GDM1 (cell line): ENCODE measurements at places on chromosomes 11 and 22.

- no peak for DNase-seq
Measured at GRCh38 chr11:67510023-67510345, 2.0 kb upstream of the CDK2AP2 start.

GRCh38 chr11:85628771-85629341, 463 bp downstream of the TMEM126B start:
- DNase-seq = no peak

DNA sequence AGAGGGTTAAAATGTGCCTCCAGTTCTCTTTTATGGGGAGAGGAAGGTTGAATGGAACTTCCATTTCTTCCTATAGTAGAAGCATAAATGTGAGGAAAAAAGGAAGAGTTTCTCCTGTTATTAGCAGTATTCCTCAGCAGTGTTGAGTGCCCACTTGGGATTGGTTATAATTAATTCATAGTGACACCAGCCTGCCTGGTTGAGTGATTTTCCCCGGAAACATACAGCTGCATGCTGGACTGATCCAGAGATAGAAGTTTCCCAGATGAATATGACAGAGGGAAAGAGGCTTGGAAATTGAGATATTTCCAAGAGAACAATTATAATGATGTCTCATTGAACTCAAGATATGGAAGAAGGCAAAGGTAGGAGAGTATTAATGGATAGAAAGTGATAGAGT, 28.3 kb downstream of the RAB39A start:
- no peak for DNase-seq

- DNase-seq = peak; percentile 9
Measured at GRCh38 chr11:94525546-94526324, 13.5 kb downstream of the C11orf97 start.

GRCh38 chr11:134999590-134999989, 587.5 kb upstream of the B3GAT1 start:
- DNase-seq = no peak

GRCh38 chr22:47370448-47371262, 608.2 kb downstream of the TBC1D22A start:
- no peak for DNase-seq

- DNase-seq = no peak
Measured at GRCh38 chr11:101456812-101457211, 127.0 kb downstream of the TRPC6 start.

GRCh38 chr11:11620921-11621572, 758 bp downstream of the GALNT18 start:
- DNase-seq = peak; percentile 6

- DNase-seq = no peak
Measured at GRCh38 chr11:124656774-124657630, 16.5 kb downstream of the SIAE start.

GRCh38 chr11:10407055-10407454, 48.0 kb upstream of the AMPD3 start:
- DNase-seq = no peak

GRCh38 chr11:47166368-47166767, 10.3 kb downstream of the ARFGAP2 start:
- DNase-seq = no peak
